ENCODE measurements at places on chromosomes 4 and X.

DNA sequence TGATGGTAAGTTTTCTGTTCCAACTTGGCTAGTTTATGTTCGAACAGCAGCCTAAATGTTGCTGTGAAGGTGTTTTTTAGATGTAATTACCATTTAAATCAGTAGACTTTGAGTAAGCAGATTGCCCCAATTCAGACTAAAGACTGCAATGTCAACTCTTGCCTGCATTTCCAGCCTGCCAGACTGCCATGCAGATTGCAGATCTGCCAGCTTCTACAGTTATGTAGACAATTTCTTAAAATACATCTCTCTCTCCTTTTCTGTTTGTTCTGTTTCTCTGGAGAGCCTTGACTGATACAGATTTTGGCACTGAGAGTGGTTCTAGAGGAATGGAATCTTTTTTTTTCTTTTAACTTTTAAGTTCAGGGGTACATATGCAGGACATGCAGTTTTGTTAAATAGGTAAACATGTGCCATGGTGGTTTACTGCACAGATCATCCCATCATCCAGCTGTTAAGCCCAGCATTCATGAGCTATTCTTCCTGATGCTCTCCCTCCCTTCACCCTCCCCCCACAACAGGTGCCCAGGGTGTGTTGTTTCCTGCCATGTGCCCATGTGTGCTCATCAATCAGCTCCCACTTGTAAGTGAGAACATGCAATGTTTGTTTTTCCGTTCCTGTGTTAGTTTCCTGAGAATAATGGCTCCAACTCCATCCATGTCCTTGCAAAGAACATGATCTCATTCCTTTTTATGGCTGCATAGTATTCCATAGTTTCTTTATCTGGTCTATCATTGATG is 227.8 kb downstream of the CPE start:
- no peak for DNase-seq

- DNase-seq = no peak
Observed at GRCh38 chrX:57977992-57978391, 67.7 kb upstream of the ZXDA start.

DNA sequence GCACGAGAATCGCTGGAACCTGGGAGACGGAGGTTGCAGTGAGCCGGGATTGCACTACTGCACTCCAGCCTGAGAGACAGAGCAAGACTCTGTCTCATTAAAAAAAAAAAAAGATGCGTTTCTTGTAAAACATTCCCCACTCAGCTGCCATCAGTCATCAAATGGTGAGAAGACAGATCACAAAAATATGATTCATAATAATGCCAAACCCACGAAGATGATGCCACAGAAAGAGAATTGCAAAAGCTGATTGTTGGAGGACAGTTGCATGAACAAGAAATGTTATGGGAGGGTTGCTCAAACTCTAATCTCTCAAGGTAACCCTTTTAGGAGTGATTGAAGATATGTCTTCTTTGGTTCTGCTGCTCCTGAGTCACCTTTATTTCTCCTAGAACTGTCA is 21.4 kb upstream of the SMIM14 start:
- DNase-seq = no peak

- DNase-seq = no peak
Observed at GRCh38 chr4:42711496-42711895, 54.6 kb upstream of the ATP8A1 start.

GRCh38 chr4:139814323-139815015 is 148.8 kb downstream of the MGST2 start:
- no peak for DNase-seq

GRCh38 chr4:31234494-31234893 is 514.3 kb downstream of the PCDH7 start:
- DNase-seq = no peak

GRCh38 chr4:89992744-89993143 is 98.1 kb downstream of the MMRN1 start:
- DNase-seq = no peak

- DNase-seq = no peak
Observed at GRCh38 chr4:106503116-106504050, 134.8 kb upstream of the GIMD1 start.

DNA sequence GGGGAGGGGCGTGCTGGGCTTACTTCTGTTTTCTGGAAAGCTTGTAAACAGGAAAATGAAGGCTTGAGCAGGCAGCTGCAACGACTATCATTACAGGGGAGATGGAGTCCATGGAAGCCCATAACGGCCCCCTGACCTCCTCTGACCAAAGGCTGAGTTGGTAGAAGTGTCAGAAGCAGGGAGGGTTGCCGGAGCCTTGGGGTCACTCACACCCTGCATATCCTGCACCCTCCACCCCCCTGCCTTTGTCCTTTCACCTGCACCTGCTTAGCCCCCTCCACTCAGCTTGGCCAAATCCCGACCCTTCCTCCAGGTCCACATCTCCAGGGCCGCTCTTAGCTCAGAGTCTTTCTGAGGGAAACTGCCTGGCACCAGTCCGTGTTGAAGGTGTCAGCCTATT is 12.5 kb upstream of the MSX1 start:
- DNase-seq = no peak

GRCh38 chr4:183355405-183355804 is 33.2 kb upstream of the CLDN24 start:
- peak; percentile 58 for DNase-seq

DNA sequence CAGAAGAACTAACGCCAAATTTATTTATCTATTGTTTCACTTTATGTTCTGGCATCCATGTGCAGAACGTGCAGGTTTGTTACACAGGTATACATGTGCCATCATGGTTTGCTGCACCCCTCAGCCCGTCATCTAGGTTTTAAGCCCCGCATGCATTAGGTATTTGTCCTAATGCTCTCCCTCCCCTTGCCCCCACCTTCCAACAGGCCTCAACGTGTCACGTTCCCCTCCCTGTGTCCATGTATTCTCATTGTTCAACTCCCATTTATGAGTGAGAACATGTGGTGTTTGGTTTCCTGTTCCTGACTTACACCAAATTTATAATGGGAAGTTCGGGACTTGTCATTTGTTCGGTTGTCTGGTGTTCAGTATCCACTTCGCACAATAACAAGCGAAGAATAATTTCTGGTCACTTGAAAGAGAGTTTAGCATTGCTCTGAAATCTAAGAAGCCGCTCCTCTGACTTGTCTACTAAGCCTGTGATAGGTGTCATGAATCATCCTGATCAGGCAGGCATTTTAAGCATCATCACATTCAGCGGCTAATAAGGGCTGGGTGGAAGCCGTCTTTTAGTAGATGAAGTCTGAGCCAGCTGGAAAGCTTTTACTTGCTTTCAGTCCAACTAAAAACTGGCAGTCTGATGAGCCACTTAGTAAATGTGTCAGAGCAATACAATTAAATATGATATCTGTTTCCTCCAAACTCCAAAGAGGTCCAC is 1065.7 kb upstream of the PABPC4L start:
- DNase-seq = no peak

GRCh38 chr4:164876700-164877324 is at the start of gene APELA:
TSS of gene APELA (plus strand) at chr4:164877178. CDS start at chr4:164877332, 154 bp downstream.
- DNase-seq = no peak

DNA sequence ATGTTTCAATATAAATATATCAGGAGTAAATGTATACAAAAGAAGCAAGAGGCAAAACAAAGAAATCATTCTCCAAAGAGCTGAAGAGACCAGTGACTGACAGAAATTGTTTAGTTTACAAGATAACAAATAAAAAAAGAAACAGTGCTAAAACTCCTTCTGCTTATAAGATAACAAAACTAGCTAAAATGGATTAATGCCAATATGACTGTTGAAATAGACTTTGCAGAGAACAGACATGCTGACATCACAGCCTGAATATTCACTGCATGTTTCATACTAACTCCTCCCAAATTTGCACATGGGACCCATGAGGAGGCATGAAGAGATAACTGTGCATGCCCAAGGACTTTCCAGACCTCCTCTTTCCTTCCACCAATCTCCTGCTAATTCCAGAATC is 6.2 kb upstream of the GABRA4 start:
- peak; percentile 32 for DNase-seq

DNA sequence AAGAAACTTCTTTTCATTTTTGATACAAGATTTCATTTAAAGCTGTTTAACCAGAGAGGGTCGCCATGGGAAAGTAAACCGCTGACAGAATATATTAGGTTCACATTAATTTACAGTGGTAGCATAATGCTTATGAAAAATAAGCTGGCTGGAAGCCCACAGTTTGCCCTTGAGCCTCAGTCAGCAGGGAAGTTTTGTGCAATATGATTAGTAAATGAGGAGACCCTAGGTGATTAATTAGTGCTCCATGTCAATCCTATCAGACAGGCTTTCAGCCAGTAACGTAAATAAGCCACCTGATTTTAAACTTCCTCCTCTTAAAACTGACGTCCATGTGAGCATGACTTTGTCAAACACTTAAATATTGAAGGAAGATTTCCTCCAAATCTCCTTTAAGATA is 134.2 kb downstream of the TSPAN5 start:
- DNase-seq = no peak

DNA sequence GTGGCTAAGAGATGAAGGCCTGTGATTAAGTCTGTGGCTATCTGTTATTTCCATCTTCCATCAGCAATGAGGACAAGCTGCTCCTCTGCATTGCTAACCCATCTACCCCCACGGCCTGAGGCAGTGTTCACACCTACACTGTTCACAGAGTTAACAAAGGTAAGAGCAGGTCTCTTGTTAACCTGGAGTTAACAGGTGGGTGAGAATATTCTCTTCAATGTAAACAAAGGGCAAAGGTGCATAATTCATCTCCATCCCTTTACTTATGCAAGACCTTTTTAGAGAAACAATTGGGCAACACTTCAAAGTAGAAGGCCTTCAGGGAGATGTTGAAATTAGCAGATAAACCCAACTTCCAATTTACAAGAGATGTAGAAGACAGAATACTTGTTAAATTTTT is 2.8 kb downstream of the SLC35A2 start:
- DNase-seq = no peak

GRCh38 chrX:154300816-154301215 is 5.2 kb downstream of the TKTL1 start:
- DNase-seq = no peak

- no peak for DNase-seq
Observed at GRCh38 chrX:17632942-17633341, 104.4 kb upstream of the SCML1 start.

GRCh38 chrX:6019076-6019475 is 209.6 kb downstream of the NLGN4X start:
- DNase-seq = no peak

GRCh38 chr4:187124331-187124730 is 400.7 kb upstream of the FAT1 start:
- no peak for DNase-seq

- DNase-seq = no peak
Observed at GRCh38 chrX:2432298-2432863, 68.4 kb downstream of the DHRSX start.

DNA sequence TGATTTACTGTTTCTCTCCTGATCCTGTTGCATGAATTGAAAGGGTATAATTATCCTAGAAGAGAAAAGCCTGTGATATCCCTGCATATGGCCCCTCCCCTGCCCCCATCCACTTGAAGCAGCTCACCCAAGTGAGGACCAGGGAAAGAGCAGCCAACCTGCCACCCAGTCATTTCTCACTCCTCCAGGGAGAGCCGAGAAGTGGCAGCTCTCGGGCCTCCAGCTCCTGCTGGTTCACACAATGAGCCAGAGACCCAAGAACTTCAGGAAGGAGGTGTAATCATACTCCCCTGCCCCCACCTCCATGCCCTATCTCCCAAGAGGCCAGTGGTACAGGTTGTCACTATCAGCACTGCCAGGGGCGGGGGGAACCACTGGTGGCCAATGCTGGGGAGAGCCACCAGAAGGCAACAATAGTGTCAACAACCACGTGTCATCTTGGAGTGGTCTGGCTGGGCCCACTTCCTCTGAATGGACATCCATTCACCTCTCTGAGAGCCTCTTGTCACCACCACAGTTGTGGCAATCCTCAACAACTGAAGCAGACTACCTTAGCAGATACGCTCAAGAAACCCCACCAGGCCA is 42.9 kb downstream of the APOO start:
- no peak for DNase-seq

DNA sequence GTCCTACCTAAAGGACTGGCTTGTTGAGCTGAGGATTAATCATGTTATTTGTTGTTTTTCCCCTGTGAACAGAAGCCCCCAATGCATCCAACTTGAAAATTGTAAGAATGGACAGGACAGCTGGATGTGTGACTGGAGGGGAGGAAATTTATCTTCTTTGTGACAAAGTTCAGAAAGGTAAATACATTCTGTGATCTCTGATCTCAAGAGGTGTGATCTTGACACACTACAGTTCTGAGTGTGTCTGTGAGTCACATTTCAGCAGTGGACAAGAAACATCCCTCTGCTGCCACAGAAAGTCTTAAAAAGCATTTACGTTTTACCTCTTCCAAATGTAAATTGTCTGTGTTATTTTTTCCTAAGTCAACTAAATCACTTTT is 79.3 kb downstream of the NFKB1 start:
- no peak for DNase-seq

DNA sequence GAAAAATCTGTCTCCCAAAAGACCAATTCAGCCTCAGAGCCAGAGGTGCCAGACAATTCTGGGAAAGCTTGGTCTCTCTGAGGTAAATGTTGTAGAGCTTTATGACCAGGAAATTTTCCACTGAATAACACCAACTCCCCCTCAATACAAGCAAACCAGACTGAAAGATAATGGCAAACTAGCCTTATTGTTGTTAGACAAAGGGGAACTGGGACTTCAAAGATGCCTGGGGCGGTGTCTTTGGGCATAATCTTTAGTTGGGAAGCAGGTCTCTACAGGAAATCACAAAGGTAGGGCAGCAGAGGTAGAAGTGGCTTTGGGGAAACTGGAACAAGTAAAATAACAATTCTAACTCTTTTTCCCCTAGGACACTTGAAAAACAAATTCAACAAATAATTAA is 12.0 kb downstream of the COL4A6 start:
- no peak for DNase-seq

GRCh38 chr4:113148925-113149324 is 99.5 kb downstream of the ANK2 start:
- DNase-seq = no peak

- no peak for DNase-seq
Observed at GRCh38 chr4:5965225-5965624, 53.0 kb downstream of the C4orf50 start.

GRCh38 chr4:144658015-144658567 is 12.1 kb downstream of the HHIP start:
- DNase-seq = no peak

GRCh38 chr4:101871962-101872676 is 81.6 kb downstream of the BANK1 start:
- no peak for DNase-seq

DNA sequence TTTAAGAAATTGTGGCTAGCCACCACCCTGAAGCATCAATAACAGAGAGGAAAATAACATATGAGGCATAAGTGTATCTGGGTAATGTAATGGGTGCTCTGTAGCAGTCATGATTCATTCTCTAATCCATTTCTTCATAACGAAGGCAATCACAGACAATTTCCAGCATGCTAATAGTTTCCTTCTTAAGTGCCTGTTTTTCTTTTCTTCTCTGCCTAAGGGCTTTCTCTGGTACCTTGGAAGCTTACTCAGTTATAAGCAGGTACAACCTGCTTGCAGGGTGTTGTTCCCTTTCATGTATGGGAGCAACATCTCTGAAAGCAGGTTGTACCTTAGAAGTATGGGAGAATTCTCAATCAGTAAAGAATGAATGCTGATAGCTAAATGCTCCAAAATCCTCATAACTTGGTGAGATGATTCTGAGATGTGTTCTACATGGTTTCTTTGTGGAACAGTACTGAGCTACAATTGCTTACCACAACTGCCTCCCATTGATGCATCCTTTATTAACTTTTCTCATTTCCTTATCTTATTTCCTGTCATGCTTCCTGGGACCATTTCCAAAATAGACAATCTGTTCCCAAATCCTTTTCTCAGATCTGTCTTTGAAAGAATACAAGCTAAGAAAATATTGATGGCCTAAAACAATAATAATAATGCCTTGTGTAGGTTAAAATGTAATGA is 247.6 kb downstream of the PAPSS1 start:
- DNase-seq = no peak
